NCI-H2107 (cell line): ENCODE measurements at places on chromosomes 16 and 17.
A peak's percentile ranks its signal among the peaks of the same experiment; 100 is the strongest.

DNA sequence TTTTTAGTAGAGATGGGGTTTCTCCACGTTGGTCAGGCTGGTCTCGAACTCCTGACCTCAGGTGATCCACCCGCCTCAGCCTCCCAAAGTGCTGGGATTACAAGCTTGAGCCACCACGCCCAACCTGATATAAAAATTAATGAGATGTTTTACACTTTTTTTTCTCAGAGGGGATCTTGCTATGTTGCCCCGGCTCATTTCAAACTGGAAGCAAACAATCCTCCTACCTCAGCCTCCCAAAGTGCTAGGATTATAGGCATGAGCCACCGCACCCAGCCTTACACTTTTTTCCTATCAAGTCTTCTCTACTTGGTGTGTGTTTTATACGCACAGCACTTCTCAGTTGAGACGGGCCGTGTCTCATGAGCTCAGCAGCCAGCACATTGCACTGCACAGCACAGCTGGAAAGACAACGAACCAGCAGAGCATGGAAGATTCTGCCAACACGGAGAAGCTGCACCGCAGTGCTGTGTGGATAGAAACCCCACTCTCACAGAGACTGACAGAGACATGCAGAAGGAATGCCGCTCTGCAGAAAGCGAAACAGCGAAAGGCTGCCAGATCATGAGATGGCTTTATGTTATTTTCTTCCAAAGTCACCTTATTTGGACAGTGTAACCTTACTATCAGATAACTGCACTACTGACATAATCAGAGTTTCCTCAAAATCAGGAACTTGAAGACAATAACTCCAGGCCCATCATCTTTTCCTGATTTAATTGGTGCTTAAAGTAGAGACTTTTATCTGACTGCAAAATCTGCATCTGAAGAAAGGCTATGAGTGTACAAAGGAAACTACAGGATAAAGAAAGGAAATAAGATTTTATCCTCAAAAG lies 6.5 kb upstream of the QRICH2 start:
- no peak for DNase-seq

- no peak for DNase-seq
Measured at GRCh38 chr16:14485811-14486519, 144.1 kb downstream of the PARN start.

- DNase-seq, result no peak
Measured at GRCh38 chr17:78344666-78345065, 15.2 kb downstream of the SOCS3 start.

- no peak for DNase-seq
Measured at GRCh38 chr17:61338874-61339478, 60.7 kb upstream of the TBX2 start.

DNA sequence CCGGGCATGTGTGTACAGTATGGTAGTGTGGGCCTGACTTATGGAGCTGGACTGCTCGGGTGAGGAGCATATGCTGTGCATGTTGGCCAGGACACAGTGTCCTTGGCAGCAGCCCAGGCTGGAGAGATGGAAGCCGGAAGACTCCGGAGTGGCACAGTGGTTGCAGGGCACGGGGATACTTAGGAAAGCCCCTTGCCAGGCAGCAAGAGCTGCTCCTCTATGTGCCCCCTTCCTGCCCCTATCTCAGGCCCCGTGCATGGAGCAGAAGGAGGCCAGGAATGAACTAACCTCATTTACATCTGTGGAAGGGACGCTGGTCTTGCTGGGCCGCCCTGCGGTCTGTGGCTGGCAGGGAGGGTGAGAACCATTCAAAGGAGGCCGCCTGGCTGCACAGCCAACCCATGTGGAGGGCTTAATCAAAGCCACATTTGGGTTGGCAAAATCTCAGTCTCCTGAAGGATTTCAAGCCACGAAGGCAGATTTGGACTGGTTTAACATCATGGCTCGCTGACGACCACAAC lies 32.2 kb upstream of the RCVRN start:
- no peak for DNase-seq

DNA sequence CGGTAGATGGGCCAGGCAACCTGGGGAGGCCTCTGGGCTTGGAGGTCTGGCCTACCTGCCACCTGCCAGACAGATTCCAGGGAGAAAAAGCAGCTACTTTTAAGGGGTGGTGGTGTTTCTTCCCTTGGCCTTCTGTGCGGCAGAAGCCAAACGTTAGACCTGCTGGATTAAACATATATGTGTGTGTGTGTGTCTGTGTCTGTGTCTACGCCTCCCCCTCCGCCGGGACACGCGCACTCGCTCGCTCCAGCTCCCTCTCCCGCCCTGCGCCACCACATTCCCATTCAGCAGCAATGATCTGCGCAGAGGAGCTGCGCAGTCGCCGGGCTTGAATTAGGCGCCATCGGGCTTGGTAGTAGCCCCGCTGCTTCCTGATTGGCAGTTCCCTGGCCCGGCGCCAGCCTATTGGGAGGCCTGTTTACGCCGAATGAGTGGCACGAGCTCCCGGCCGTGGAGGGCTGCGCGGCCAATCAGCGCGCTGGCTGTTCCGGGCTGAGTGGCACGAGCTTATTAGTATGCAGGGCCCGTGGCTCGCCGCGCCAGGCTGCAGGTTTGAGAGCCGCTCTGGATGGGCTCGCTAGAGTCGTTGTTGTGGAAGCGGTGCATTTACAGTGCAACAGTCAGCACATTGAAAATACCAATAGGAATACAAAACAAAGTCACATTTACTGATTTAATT lies at the start of gene BAHCC1:
TSS of gene BAHCC1 (plus strand) at position 537 of the 679 bp plus-strand sequence. CDS start 4,283 bp downstream, outside the sequence.
- DNase-seq, result peak; percentile 99

- DNase-seq, result no peak
Measured at GRCh38 chr16:16166949-16167348, 56.3 kb downstream of the ABCC6 start.

GRCh38 chr16:4537376-4538343 lies 913 bp downstream of the CDIP1 start:
- no peak for DNase-seq

DNA sequence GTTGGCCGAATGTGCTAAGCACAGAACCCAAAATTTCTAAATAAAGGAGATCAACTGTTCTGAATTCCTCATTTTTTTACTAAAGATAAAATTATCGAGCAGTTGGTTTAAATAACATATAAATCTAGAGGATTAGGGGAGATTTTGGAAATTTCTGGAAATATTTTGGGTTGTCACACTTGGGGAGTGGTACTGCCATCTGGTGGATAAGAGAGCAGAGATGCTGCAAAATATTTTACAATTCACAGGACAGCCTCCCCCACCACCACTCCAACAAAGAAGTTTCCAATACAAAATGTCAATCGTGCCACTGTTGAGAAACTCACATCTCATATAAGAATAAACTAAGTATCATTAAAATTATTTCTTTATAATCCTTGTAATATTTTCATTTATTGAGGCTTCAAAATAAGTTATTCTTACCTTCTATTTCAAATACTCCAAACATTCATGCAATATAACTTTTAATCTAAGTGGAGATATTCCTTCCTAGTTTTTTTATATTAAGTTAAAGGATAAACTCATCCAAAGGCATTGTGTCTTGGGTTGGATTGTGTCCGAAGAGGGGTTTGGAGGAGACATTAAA lies 17.0 kb upstream of the ABCA8 start:
- DNase-seq, result no peak

GRCh38 chr17:65600518-65600917 lies 39.1 kb upstream of the AXIN2 start:
- no peak for DNase-seq

- DNase-seq, result no peak
Measured at GRCh38 chr16:75181630-75182029, 25.3 kb downstream of the CTRB2 start.

DNA sequence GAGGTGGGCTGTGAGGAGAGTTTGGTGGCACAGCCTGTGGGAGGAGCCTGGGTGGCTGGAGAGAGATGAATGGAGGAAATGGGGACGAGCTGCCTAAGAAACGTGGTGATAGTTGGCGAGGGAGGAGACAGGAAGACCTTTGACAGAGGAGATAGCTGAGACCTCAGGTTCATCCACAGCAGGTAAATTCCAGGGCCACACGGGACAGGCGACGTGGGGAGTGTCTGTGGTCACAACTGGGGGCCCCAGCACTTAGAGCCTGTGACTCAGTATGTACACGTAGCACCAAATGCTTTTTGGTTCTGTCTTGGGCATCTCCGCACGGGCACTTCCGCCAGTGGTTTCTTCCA lies 7.7 kb downstream of the MINK1 start:
- DNase-seq, result no peak

DNA sequence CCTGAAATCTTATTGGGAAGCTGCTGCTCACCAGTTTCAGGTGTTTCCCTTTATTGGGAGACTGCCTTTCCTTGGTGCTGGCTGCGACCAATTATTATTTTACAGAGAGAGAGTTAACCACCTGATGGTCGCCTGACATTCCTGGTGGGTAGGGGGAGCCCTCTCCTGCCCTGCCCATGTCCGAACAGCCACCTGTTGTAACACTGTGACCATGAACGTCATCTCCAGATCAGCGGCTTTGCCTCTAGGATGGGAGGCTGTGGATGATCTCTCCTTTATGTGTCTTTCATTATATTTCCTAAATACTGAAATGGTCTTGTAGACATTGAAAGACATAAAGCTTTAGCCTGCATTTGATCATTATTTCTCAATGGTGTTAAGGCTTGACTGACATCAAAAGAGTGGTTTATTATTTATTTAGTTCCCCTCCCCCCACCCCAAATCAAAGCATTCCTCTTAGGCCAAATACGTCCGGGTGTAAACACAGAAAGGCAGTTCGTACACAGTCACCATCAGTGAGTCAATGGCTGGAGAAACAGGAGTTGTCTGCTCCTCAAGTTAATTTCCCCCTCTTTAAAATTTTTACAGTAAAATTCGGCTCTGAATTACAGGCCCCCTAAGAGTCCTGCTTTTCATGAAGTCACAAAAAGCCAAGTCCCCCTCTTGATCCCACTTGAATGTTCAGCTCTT lies 57.8 kb upstream of the CACNG5 start:
- DNase-seq, result no peak

DNA sequence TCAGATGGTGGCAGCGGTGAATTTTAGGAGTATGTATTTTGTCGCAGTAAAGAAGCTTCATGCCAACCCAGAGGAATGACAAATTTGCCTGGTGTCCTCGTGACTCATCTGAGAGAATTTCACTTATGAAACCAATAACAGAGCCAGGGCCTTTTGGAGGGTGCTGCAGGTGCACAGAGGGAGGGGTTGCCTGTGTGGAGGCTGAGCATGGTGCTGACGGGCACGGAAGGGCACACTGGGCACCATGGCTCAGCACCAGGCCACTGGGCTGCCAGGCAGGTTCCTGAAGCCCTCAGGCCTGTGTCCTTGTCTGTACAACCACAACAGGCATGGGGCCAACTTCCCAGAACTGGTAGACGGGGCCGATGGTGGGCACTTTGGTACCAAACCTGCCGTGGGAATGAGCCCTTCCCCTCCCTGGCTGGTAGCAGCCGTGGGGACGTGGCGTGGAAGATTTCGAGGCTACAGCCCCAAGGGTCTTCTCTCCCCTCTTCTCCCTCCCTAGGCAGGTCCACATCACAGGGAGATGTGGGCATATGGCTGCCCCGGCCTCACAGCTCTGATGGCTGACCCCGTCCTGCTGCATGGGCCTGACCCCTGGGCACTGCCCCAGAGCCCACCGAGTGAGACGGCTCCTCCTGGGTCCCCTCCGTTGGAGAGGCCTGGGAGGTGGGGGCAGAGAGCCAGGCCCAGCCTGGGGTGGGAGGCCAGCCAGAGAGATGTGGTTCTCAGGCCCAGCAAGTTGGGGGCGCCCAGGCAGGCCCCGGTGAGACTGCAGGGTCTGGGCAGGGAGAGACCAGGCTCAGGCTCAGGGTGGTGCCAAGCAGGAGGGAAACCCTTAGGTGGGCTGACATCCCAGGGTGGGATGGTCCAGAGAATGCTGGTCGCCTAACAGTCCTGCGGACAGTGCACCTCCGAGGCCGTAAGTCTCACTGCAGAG lies 30.2 kb upstream of the ZNF469 start:
- no peak for DNase-seq

- DNase-seq, result no peak
Measured at GRCh38 chr16:69405757-69406156, 18.7 kb upstream of the CYB5B start.

DNA sequence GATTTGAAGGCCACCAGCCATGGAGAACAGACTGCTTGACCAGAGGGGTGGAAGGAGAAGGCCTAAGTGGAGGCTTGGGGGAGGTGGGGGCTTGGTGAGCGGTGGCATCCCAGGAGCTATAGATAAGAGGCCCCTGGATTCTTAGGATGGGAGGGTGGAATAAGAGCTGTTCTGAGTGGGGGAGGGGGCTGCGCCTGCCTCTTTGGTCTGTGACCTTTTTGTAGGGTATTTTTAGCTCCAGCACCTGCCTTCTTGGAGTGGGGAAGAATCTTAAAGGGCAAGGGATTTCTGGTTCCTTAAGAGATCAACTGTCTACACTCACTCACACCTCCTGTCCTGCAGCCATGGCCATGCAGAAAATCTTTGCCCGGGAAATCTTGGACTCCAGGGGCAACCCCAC lies 567 bp downstream of the ENO3 start:
- no peak for DNase-seq

- DNase-seq, result no peak
Measured at GRCh38 chr17:542943-543342, 171.7 kb downstream of the VPS53 start.

GRCh38 chr16:72142476-72142875 lies 29.5 kb downstream of the PMFBP1 start:
- DNase-seq, result no peak

- DNase-seq, result no peak
Measured at GRCh38 chr17:48128400-48128799, 20.8 kb downstream of the SNX11 start.

DNA sequence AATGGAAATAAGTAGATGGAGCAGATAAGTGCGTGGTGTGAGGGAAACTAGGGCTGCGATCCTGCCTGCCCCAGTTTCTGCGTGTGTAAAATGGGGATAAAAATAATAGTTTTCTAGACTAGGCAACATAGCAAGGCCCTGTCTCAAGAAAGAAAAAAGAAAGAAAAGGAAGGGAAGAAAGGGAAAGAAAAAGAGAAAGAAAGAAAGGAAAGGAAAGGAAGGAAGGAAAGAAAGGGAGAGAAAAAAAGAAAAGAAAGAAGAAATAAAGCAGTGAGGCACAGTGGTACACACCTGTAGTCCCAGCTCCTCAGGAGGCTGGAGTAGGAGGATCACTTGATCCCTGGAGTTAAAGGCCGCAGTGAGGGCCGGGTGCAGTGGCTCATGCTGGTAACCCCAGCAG lies 2.2 kb upstream of the PKMYT1 start:
- no peak for DNase-seq

DNA sequence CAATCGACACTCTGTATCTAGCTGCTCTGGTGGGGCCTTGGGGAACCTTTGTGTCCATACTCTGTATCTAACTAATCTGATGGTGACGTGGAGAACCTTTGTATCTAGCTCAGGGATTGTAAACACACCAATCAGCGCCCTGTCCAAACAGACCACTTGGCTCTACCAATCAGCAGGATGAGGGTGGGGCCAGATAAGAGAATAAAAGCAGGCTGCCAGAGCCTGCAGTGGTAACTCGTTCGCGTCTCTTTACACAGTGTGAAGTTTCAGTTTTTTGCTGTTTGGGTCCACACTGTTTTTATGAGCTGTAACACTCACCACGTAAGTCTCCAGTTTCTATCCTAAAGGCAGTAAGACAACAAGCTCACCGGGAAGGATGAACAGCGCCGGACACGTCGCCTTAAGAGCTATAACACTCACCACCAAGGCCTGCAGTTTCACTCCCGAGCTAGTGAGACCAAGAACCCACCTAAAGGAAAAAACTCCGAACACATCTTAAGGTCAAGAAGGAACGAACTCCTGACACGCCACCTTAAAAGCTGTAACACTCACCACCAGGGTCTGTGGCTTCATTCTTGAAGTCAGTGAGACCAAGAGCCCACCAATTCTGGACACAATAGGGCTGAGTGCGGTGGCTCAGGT lies 64.6 kb downstream of the KPNA2 start:
- DNase-seq, result no peak

GRCh38 chr16:30142672-30143346 lies 19.8 kb upstream of the MAPK3 start:
- no peak for DNase-seq

GRCh38 chr17:21705021-21705601 lies 12.8 kb downstream of the KCNJ18 start:
- DNase-seq, result no peak
